ENCODE measurements at places on chromosomes 1 and 21.
A peak's percentile ranks its signal among the peaks of the same experiment; 100 is the strongest.

GRCh38 chr1:89590341-89591080, 42.4 kb upstream of the LRRC8C start:
- no peak for DNase-seq

DNA sequence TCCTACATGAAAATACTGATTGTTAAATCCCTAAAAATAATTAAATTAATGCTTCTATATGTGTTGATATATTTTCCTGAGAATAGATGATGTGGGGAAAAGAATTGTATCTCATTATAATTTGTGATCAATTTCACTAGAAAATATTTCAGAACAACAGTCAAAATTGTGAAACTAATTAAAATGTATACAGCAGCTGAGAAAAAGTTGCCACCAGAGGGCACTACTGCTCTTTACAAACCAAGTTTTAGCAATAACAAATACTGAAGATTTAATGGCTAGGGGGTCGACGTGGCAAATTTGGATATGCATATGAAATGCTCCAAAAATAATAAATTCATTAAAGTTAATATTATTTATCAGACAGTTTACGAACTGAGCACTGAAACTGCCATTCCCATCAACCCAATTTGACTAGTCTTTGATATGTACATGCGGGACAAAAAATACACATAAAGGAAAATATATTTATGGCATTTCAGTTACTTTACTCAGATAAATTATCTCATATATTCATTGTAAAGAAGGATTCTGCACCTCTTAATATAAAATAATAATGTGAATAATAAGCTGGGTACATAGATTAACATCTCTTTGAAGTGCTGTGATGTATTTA, 96.3 kb upstream of the TMPRSS15 start:
- DNase-seq: no peak

GRCh38 chr1:87135329-87135712, 193.4 kb upstream of the LMO4 start:
- no peak for DNase-seq

GRCh38 chr21:38798481-38798882, 7.2 kb upstream of the ETS2 start:
- DNase-seq: no peak

- no peak for DNase-seq
Measured at GRCh38 chr1:164466001-164466421, 93.0 kb upstream of the PBX1 start.

DNA sequence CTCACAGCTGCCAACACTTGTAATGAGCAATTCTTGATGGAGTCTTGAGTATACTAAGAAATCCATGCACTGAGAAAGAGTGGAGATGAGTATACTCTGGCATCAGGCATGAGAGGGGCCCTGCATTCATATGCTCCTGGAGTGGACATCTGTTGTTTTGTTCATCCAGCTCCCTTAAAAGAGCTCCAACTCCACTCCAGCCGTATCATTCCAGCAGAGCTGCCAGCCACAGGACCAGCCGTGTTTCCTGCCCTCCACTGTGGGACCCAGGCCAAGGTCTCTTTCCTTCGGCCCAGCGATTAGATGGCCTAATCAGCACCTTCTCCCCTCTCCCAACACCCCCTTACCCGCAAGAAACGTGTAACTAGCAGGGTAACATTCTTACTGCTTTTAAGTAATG, 144.5 kb downstream of the OMA1 start:
- DNase-seq: no peak

DNA sequence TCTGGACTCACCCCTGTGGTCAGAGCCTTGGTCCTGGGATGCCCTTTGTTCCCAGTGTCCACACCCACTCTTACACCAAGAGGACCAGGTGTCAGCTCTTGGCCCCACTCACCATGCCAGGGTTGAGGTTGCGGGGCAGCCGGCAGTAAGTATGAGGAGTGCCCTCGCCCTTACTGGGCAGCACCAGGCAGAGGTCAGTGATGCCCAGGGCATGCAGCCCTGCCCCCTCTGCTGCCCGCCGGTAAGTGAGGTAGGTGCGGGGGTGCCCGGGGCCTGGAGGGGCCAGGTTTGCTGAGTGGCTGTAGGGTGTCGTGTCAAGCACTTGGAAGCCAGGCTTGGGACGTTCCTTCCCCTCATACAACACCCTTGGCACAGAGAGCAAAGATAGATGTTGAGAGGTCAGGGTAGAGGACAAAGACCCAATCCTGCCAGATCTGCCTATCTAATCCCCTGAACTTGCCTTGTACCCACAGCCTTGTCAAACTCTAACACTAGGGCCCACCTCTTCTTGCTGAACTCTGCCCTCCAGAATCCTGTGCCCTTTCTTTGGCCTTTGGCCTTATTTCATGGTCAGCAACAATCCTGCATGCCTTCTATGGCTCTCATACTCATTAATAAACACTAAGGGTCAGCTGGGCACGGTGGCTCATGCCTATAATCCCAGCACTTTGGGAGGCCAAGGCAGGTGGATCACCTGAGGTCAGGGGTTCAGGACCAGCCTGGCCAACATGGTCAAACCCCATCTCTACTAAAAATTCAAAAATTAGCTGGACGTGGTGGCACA, 3.6 kb downstream of the DENND4B start:
- DNase-seq: no peak

GRCh38 chr1:50493710-50494109, 70.5 kb upstream of the DMRTA2 start:
- DNase-seq: no peak

GRCh38 chr21:45867671-45868081, 113.9 kb upstream of the COL6A1 start:
- no peak for DNase-seq

GRCh38 chr1:114034567-114035303, 55.5 kb downstream of the OLFML3 start:
- no peak for DNase-seq

DNA sequence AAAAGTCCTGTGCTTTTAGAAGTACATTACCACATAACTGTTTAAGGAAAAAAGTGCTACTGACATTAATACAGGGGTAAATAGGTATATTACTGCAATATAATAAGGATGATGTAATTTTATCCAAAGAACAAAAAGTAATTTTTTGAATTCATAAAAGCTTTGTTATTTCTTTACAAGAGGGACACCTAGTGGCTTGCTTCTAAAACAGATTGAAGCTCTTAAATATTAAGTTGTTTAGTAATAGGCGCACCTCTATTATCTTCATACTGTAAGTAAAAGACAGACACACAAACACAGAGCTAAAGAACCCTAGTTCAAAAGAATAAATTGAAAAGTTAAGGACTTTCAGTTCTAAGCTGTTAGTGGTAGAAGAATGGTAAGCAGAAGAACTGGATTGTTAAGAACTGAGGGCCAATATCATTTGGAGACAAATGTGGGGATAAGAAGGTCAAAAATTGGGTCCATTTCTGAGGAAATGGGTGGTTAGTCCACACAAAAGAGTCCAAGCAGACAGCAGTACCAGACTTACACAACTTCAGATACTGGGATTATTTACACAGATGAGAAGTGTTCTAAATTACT, 15.4 kb downstream of the ZNHIT6 start:
- DNase-seq: peak; percentile 28

GRCh38 chr1:159944623-159945455, 574 bp downstream of the IGSF9 start:
- no peak for DNase-seq

DNA sequence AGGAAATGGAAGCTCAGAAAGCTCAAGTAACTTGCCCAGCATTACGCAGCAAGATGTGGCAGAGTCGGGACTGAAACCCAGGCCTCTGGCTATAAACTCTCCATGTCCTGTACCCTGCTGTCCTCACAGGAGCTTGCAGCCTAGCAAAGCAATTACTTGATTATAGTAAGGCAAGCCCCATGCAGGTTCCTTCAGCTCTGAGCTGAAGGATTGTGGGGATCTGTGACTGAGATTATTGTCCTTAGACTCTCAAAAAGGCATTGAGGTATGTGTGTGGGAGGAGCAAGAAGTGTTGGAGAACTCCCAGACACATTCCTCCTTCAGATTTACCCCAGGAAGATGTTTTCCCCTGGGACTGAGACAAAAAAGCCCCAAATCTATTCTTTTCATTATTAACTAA, 124.0 kb upstream of the SPATA6 start:
- DNase-seq: no peak

- DNase-seq: no peak
Measured at GRCh38 chr1:198183605-198184004, 26.8 kb downstream of the NEK7 start.

DNA sequence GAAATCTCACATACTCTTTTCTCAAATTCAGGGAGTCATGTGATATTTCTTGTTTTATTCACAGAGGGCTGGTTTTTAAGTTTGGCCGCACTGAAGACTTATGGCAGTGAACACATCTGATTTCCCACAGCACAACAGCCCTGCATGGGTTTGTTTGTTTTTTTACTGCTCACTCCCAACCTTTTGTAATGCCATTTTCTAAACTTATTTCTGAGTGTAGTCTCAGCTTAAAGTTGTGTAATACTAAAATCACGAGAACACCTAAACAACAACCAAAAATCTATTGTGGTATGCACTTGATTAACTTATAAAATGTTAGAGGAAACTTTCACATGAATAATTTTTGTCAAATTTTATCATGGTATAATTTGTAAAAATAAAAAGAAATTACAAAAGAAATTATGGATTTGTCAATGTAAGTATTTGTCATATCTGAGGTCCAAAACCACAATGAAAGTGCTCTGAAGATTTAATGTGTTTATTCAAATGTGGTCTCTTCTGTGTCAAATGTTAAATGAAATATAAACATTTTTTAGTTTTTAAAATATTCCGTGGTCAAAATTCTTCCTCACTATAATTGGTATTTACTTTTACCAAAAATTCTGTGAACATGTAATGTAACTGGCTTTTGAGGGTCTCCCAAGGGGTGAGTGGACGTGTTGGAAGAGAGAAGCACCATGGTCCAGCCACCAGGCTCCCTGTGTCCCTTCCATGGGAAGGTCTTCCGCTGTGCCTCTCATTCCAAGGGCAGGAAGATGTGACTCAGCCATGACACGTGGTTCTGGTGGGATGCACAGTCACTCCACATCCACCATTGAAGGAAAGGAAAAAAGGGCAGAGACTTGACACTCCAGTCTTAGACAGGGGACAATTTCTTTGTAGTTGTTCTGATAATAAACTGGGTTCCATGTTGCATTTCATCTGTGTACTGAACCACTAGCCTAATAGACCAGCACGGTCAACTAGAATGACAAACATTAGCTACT, 22.8 kb downstream of the TMEM50A start:
- no peak for DNase-seq

- no peak for DNase-seq
Measured at GRCh38 chr1:165915932-165916348, 88.5 kb downstream of the UCK2 start.

DNA sequence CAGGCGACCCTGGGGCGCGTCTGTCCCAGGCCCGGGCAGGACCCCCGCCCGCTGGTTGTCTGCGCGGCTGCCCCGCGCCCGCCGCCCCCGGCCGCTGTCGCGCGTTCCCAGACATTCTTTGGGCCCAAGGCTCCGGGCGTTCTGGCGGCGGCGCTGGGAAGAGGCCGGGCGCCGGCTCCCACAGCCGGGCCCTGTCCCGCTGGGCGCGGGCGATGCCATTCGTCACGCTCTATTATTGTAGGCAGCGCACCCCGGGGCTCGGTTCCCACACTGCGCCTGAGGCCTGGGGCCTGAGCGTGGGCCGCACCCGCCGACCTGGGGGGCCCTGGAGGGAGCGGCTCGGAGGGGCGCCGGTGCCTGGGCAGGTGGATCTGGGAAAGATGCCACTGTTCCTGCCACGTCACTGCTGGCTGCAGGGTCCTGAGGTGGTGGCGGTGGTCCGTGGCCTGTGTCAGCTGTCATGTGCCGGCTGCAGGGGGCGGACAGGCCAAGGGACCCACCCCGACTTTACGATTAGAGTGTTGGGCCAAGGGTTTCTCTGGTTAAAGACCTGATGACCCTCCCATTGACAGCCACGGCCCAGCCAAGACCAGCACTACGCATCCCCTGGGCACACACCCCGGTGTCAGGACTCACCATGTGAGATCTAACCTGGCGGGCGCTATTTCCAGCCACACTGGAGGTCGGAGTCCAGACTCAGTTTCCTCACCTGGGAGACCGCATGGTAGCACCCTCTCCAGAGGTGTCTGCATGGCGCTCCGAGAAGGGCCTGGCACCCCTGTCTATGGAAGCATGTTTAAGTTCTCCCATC, 55.1 kb upstream of the ADARB1 start:
- no peak for DNase-seq

DNA sequence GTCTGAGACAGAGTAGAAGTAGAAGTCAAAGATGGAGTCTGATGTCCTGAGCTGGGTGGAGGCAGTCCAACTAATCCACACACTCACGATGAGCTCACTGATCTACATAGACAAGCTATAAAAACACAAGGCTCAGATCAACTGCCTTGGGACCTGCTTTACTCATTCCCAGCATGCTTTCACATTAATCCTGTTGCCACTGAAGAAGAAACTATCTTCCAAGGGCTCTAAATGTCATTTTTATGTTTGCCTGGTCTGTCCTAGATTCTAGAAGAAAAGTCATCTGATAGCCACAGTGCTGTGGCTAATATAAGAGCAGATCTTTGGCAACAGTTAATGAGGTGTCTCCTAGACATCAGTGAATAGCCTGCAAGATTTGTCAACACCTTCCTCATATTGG, 522.7 kb downstream of the NUF2 start:
- DNase-seq: peak; percentile 73

- DNase-seq: no peak
Measured at GRCh38 chr1:233293556-233294446, 1.7 kb downstream of the PCNX2 start.

GRCh38 chr1:91619881-91620280, 119.2 kb downstream of the CDC7 start:
- DNase-seq: no peak

- no peak for DNase-seq
Measured at GRCh38 chr1:212797681-212798080, 6.0 kb downstream of the TATDN3 start.

DNA sequence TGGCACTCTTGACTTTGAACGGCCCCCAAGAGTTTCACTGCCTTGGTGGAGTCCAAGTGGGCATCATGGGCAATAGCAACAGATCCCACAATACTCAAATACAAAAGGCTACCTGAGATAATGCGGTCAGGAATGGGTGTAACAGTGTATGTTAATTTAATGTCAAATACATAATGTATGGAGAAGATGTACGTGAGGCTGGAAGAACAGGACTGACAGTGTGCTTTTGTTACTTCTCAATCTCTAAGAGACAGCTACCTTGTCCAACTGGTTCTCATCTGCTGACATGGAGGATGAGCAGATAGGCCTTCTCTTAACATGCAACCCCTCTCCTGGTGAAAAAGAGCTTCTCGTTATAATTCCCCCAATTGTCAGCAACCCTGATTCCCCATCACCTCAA, 167.2 kb downstream of the APP start:
- no peak for DNase-seq

GRCh38 chr1:204660509-204660908, 25.0 kb downstream of the LRRN2 start:
- no peak for DNase-seq

GRCh38 chr1:30513396-30514136, 209.8 kb downstream of the MATN1 start:
- no peak for DNase-seq

DNA sequence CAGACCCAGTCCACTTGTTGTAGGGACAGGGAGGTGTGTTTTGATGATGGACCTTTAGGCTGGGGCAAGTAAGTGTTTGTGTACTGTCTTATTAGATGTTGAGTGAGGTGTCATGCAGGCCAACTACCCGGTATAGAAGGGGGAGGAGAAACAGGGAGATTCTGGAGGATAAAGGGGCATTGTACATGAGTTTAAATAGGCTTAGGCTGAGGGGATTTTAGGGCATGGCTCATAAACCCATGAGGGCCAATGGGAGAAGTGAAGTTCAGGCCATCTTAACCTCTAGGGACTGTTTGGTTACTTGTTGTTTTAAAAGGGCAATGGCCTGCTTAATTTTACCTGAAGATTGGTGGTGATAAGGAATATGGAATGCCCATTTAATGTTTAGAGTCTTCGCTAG, 38.2 kb upstream of the PLA2G5 start:
- DNase-seq: no peak
